ENCODE measurements at places on chromosomes 16 and 17.

DNA sequence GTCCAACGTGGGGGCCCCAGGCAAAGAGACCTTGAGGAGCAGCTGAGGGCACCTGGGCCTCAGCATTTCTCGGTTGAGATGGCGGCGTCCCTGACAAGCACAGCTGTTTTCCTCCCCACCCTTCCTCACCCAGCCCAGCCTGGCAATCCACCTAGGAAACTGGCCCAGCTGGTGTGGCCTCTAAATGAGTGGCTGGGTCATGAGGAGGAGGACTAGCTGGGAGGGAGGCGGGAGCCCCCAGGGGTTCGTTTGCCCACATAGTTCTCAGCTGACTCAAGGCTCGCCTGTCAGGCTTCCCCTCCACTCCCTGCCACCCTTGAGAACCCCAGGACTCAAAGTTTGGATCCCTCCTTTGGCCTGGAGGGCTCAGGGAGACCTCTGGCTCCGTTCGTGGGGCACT is 5.9 kb downstream of the RNF222 start:
- H3K27me3 ChIP-seq: peaks cover 9% of the 10 kb centered on the region
- H3K4me3 ChIP-seq: no peak overlapping the region
- no peak overlapping the region for H3K27ac ChIP-seq
- no peaks in the 10 kb centered on the region for H3K4me1 ChIP-seq
- DNase-seq: no peak

- H3K27me3 ChIP-seq: no peaks in the 10 kb centered on the region
- no peak overlapping the region for H3K27ac ChIP-seq
- H3K36me3 ChIP-seq: no peaks in the 10 kb centered on the region
- DNase-seq: no peak
- H3K4me3 ChIP-seq: no peak overlapping the region
- no peaks in the 10 kb centered on the region for H3K4me1 ChIP-seq
Observed at GRCh38 chr17:33113991-33114370, 122.3 kb downstream of the SPACA3 start.

DNA sequence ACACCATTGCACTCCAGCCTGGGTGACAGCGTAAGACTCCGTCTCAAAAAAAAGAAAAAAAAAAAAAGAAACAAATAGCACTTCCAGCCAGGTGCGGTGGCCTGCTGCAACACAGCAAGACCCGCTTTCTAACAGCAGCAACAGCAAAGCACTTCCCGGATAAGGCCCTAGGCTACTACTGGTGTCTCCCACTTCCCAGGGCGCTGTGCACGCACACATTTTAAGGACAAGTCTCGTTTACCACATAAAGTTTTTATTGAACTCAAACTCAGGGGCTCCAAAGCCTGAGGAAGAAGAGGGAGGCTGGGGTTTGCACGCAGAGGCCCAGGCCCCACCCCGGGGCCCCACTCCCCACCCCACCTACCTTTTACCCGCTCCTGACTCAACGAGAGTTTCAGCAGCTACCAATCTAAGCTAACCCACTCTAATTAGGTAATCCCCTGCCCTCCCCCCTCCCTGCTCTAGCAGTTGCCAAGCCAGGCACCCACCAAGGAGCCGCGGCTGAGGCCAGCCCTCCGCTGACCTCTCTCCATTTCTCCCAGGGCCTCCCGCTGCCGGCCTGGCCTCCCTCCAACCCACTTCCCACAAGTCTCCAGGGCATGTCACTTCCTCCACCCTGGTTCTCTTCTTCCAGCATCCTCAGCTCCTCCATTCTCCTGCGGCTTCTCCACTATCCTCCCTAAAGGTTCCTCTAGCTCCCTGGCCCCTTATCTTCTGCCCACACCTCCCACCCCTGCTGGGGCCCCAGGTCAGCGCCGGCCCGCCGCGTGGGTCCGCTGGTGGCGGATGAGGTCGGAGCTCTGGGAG is 2.4 kb downstream of the ZNF768 start:
- DNase-seq: peak; percentile 40
- peaks cover 7% of the 10 kb centered on the region for H3K4me1 ChIP-seq
- no peak overlapping the region for H3K4me3 ChIP-seq
- H3K36me3 ChIP-seq: no peaks in the 10 kb centered on the region
- H3K27ac ChIP-seq: no peak overlapping the region

- no peaks in the 10 kb centered on the region for H3K4me1 ChIP-seq
- H3K4me3 ChIP-seq: no peak overlapping the region
- peaks cover 77% of the 10 kb centered on the region for H3K36me3 ChIP-seq
- DNase-seq: no peak
- H3K27me3 ChIP-seq: no peaks in the 10 kb centered on the region
- H3K27ac ChIP-seq: no peak overlapping the region
Observed at GRCh38 chr17:45270828-45271418, 9.0 kb upstream of the SPATA32 start.

DNA sequence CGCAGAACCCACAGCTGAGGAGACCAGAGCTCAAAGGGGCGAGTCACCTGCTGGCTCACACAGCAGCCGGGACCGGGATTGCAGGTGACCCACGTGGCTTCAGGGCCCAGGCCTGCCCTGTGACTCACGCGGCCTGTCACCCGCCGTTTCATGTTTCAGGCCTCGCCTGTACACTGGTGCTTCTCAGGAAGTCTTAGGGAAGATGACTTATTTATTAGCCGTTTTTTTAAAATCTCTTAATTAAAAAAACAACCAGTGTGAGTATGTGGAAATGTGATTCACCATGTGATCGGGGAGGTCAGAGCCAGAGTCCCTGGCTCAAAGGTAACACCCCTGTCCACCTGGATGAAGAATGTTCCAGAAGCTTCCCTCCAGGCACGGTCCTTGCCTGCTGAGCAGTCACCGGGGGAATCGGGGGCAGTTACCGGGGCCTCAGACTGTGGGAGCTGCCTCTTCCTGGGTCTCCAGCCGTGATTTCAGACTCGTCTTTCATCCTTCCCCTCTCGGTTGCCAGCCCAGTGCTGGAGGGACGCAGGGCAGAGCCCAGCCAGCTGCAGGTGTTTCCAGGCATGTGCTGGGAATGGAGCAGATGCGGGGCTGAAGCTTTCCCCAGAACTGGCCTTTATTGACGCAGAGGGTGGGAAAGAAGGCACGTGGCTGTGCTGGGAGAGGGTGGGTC is 49.3 kb downstream of the CMIP start:
- no peaks in the 10 kb centered on the region for H3K27me3 ChIP-seq
- peak; percentile 91 for DNase-seq
- no peak overlapping the region for H3K4me3 ChIP-seq
- H3K36me3 ChIP-seq: no peaks in the 10 kb centered on the region
- peaks cover 72% of the 10 kb centered on the region for H3K4me1 ChIP-seq

DNA sequence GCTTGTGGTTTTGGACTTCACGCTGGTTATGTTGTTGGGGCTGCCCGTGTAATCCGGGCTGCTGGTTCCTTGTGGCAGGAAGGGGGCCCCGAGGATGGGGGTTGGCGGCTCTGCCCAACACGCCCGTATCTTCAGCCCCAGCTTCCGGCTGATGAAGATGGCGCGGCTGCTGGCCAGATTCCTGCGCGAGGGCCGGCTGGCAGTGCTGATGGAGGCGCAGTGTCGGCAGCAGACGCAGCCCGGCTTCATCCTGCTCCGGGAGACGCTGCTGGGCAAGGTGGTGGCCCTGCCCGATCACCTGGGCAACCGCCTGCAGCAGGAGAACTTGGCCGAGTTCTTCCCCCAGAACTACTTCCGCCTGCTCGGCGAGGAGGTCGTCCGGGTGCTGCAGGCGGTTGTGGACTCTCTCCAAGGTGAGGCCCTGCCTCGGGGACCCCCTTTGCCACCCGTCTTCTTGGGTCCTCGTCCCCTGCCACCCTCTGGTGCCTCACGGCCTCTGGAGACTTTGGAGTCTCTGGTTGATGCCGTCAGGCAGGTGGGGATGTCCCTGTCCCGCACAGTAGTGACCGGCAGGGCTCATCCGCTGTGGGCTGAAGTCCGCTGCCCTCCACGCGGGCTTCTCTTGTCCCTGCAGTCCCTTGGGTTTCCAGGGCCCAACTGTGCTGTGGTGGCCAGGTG is 2.2 kb downstream of the TELO2 start:
- no peaks in the 10 kb centered on the region for H3K27me3 ChIP-seq
- H3K36me3 ChIP-seq: peaks cover 48% of the 10 kb centered on the region
- H3K27ac ChIP-seq: no peak overlapping the region
- H3K4me1 ChIP-seq: peaks cover 17% of the 10 kb centered on the region
- no peak overlapping the region for H3K4me3 ChIP-seq
- no peak for DNase-seq

GRCh38 chr17:75077496-75078283 is 10.1 kb upstream of the SLC16A5 start:
- H3K4me3 ChIP-seq: peak overlapping the region; percentile 50
- no peaks in the 10 kb centered on the region for H3K27me3 ChIP-seq
- H3K27ac ChIP-seq: peak overlapping the region; percentile 8
- H3K4me1 ChIP-seq: peaks cover 14% of the 10 kb centered on the region
- H3K36me3 ChIP-seq: no peaks in the 10 kb centered on the region

GRCh38 chr16:4402439-4403132 is 13.8 kb downstream of the CORO7 start:
- H3K27ac ChIP-seq: no peak overlapping the region
- peak; percentile 93 for DNase-seq
- H3K36me3 ChIP-seq: peaks cover 33% of the 10 kb centered on the region
- no peaks in the 10 kb centered on the region for H3K27me3 ChIP-seq
- H3K4me1 ChIP-seq: no peaks in the 10 kb centered on the region

- H3K4me3 ChIP-seq: no peak overlapping the region
- no peaks in the 10 kb centered on the region for H3K27me3 ChIP-seq
- H3K27ac ChIP-seq: no peak overlapping the region
- no peaks in the 10 kb centered on the region for H3K36me3 ChIP-seq
- no peaks in the 10 kb centered on the region for H3K4me1 ChIP-seq
Observed at GRCh38 chr16:69350536-69351133, 951 bp downstream of the TMED6 start.

DNA sequence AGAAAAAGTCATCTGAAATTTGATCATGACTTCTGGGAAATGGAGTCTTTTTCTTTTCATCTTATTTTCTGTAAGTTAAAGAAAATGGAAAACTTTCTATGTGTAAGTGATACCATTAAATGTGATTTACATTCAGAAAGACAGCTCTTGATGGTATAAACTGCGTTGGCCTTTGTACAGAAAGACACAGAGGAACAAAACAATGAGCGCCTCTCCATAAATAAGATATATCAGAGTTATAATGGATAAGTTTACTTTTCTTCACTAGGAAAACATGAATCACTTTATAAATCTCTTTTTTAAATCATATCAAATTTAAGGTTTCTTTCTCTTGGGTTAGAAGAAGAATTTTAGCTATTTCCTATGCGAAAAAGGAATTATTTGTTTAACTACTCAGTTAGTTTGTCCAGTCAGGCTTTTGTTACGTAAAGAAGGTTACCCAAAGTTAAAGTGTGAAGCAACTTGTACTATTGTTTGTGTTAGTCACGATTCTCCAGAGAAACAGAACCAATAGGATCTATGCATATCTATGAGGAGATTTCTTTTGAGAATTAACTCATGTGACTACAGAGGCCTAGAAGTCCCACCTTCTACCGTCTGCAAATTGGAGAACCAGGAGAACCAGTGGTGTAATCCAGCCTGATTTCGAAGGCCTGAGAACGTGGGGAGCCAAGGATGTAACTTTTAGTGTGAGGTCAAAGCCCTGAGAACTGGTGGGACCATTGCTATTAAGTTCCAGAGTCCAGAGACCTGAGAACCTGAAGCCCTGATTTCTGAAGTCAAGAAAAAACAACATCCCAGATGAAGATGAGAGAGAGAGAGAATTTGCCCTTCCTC is 295.4 kb upstream of the KCNJ16 start:
- H3K27me3 ChIP-seq: no peaks in the 10 kb centered on the region
- H3K27ac ChIP-seq: no peak overlapping the region
- H3K4me1 ChIP-seq: peaks cover 4% of the 10 kb centered on the region
- no peak for DNase-seq

DNA sequence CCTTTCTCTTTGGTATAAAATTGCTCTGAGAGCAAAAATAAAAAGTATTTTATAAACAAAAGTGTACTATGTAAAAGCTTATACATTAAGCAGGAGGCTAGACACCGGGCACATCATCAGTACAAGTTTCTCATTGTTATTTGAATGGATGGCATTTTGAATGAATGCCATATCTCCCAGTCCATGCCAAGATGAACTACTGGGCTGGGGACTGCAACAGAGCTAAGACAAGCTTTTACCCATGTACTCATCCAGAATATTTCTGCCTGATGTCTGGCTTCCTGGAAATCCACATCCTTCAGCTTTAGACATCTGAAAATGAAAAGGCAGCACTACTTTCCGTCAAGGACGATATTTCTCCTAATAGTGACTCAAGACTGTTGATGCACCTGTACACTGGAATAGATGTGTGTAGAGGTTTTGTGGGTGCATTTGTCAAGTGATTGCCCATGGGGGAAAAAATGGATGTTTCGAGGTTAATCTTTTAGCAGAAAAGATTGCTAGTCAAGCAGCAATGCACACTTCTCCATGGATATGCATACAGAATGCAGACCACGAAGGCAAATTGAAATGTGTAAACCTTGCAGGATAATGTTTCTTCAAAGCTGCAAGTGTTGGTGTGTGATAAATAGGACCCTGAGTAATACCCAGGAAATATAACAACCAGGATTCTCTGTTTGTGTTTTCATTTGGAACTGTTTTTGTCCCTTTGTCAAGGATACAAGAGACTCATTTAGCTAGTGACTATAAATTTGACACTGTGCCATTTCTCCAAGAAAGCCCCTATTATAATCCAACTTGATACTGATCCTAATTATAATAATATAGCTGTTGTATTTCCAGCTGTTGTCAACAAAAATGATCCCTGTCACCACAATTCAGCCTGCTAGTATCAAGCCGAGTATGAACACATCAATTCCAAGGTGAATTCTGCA is 173.8 kb downstream of the CDH8 start:
- H3K36me3 ChIP-seq: no peaks in the 10 kb centered on the region
- H3K4me3 ChIP-seq: no peak overlapping the region
- DNase-seq: no peak
- no peak overlapping the region for H3K27ac ChIP-seq
- H3K4me1 ChIP-seq: no peaks in the 10 kb centered on the region

GRCh38 chr17:79803997-79804855 is 7.3 kb upstream of the CBX8 start:
- H3K36me3 ChIP-seq: no peaks in the 10 kb centered on the region
- H3K27me3 ChIP-seq: peaks cover 95% of the 10 kb centered on the region
- H3K4me1 ChIP-seq: peaks cover 6% of the 10 kb centered on the region
- H3K4me3 ChIP-seq: no peak overlapping the region
- no peak overlapping the region for H3K27ac ChIP-seq
- no peak for DNase-seq

GRCh38 chr17:79089720-79090442 is 15.3 kb downstream of the ENGASE start:
- DNase-seq: no peak
- peaks cover 21% of the 10 kb centered on the region for H3K27me3 ChIP-seq
- H3K36me3 ChIP-seq: no peaks in the 10 kb centered on the region
- H3K4me1 ChIP-seq: no peaks in the 10 kb centered on the region
- H3K27ac ChIP-seq: no peak overlapping the region

- no peak overlapping the region for H3K27ac ChIP-seq
- peak overlapping the region; percentile 89 for H3K4me3 ChIP-seq
- peaks cover 17% of the 10 kb centered on the region for H3K4me1 ChIP-seq
- H3K36me3 ChIP-seq: peaks cover 11% of the 10 kb centered on the region
Observed at GRCh38 chr16:787321-787966, 737 bp downstream of the RPUSD1 start.

- no peak overlapping the region for H3K4me3 ChIP-seq
- no peaks in the 10 kb centered on the region for H3K36me3 ChIP-seq
- H3K4me1 ChIP-seq: no peaks in the 10 kb centered on the region
Observed at GRCh38 chr17:68941761-68942160, 13.4 kb downstream of the ABCA8 start.

- H3K4me3 ChIP-seq: no peak overlapping the region
- H3K36me3 ChIP-seq: no peaks in the 10 kb centered on the region
- H3K27me3 ChIP-seq: no peaks in the 10 kb centered on the region
- DNase-seq: no peak
- H3K4me1 ChIP-seq: no peaks in the 10 kb centered on the region
- no peak overlapping the region for H3K27ac ChIP-seq
Observed at GRCh38 chr16:78754713-78755112, 655.3 kb downstream of the WWOX start.

- no peak overlapping the region for H3K4me3 ChIP-seq
- H3K27ac ChIP-seq: no peak overlapping the region
- DNase-seq: peak; percentile 58
- H3K36me3 ChIP-seq: no peaks in the 10 kb centered on the region
Observed at GRCh38 chr16:17397499-17397891, 73.3 kb downstream of the XYLT1 start.

Measured in adrenal gland (tissue), 19 donors.